ENCODE measurements at places on chromosomes 13 and 19. TPM values are rescaled to one million over a fixed set of nuclear protein-coding genes. Genes with fewer than 3 reads are reported as not detected.

- no peak for DNase-seq
- H3K4me1 ChIP-seq: no peaks in the 10 kb centered on the region
- no peaks in the 10 kb centered on the region for H3K27me3 ChIP-seq
- H3K4me3 ChIP-seq: no peak overlapping the region
These were observed 21.3 kb downstream of the ZNF77 start for GRCh38 chr19:2923510-2923909.

DNA sequence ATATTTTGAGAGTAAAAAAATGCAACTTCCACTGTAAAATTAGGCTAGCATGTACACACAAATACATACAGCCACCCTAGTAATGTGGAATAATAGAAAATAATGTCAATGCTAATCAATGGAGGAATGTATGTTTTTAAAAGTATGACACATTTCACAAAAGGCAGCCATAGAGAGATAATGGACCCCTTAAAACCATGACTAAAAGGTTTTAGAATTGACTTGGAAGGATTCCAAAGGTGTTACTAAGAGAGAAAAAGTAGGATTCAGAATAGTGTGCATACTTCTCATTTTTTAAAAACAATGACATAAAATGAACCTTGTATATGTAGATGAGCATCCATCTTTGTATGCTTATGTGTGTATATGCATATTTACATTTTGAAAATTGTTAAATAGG, 597.9 kb upstream of the PCDH9 start:
- H3K4me1 ChIP-seq: no peaks in the 10 kb centered on the region
- no peak overlapping the region for H3K4me3 ChIP-seq
- H3K27ac ChIP-seq: no peak overlapping the region
- no peaks in the 10 kb centered on the region for H3K36me3 ChIP-seq
- H3K27me3 ChIP-seq: no peaks in the 10 kb centered on the region

GRCh38 chr19:872266-872951, 12.9 kb downstream of the CFD start:
- peaks cover 7% of the 10 kb centered on the region for H3K36me3 ChIP-seq
- DNase-seq: peak; percentile 67
- no peak overlapping the region for H3K4me3 ChIP-seq
- H3K4me1 ChIP-seq: no peaks in the 10 kb centered on the region
- H3K27ac ChIP-seq: peak overlapping the region; percentile 78
- H3K27me3 ChIP-seq: peaks cover 3% of the 10 kb centered on the region

The ZNF90 gene
- polyA plus RNA-seq: 2.1 TPM

The ATP8B3 gene
- 3.1 TPM for polyA plus RNA-seq

GRCh38 chr13:62625214-62625881, 1209.7 kb upstream of the PCDH20 start:
- DNase-seq: no peak
- no peaks in the 10 kb centered on the region for H3K27me3 ChIP-seq
- H3K4me3 ChIP-seq: no peak overlapping the region
- no peaks in the 10 kb centered on the region for H3K4me1 ChIP-seq
- no peaks in the 10 kb centered on the region for H3K36me3 ChIP-seq

DNA sequence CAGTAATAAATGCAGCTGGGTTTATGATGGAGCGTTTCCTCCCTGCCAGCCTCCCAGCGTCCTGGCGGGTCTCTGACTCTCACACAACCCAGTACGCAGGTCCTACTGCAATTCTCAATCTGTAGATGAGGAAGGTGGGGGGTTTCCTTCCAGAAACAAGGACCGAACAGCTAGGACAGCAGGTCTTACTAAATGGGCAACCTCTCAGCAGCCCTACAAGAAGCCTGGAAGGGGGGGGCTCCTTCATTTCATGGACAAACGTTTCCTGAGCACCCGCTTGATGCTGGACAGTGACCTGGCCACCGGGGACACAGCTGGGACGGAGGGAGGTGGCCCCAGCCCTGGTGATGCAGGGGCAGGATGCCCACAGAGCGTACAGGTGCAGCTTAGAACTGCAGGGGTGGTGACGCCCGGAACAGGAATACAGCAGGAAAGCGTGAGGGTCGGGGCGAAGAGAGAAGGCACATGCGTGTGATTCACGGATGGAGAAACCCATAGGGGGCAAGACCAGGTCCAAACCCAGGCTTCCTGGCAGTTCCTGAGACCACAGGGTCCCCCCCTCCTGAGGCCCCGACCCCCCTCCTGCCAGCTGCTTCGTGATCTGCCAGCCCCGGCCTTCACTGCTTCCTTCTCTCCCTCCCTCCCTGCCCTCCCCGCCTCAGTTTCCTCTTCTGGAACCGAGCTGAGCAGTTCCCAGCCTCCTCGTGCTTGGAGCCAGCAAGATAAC, 732 bp upstream of the C2CD4C start:
- peaks cover 5% of the 10 kb centered on the region for H3K27me3 ChIP-seq
- H3K36me3 ChIP-seq: no peaks in the 10 kb centered on the region
- DNase-seq: no peak
- H3K27ac ChIP-seq: no peak overlapping the region
- peak overlapping the region; percentile 84 for H3K4me3 ChIP-seq
- peaks cover 7% of the 10 kb centered on the region for H3K4me1 ChIP-seq

DNA sequence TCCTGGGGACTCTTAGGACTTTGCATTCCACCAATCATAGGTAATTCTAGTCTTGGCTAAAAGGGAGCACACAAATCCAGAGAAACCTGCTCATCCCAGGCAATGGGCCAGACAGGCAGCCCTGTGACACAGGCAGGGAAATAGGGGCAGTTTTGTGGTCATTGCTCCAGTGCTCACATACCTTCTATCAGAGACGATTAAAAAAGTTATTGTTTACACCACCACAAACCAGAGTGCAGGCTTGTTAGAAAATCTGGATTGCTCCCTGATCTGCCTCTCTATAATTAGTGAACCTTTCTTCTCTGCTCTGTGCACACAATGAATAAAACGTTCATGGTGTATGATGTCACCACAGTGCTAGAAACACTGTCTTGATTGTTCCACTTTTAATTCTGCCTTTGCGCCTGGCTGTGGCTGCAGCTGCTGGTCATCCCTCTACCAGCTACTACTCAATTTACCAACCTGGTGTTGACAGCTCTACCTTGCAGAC, 121.6 kb upstream of the SPATA13 start:
- H3K27me3 ChIP-seq: peaks cover 3% of the 10 kb centered on the region
- no peaks in the 10 kb centered on the region for H3K36me3 ChIP-seq
- H3K4me1 ChIP-seq: no peaks in the 10 kb centered on the region
- H3K4me3 ChIP-seq: no peak overlapping the region

DNA sequence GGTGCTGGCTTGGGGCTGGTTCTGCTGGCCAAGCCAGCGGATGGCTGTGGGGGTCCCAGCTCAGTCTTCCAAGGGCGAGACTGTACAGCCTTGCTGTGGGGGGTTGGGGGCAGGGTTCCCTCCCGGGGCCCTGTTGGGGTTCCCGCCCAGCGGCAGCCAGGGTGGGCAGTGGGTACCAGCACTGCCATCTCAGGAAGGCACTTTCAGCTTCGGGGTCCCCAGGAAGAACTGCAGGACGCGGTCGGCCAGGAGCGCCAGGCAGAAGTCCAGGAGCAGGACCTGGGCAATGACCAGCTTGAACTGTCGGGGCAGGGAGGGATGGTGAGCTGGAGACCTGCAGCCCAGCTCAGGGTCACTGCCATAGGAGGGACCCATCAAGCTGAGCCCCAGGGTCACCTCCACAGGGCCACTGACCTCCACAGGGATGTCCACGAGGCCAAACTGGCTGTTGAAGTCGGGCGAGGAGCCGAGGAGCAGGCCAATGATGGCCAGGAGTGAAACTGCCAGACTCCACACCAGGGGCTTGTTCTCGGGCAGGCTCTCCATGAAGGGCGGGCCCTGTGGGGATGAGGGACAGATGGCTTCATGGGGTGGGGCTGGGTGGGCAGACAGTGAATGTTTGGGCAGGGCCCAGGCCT, 1.9 kb upstream of the GMIP start:
- no peak for DNase-seq
- peaks cover 20% of the 10 kb centered on the region for H3K4me1 ChIP-seq
- H3K4me3 ChIP-seq: no peak overlapping the region
- peaks cover 2% of the 10 kb centered on the region for H3K27me3 ChIP-seq
- H3K36me3 ChIP-seq: no peaks in the 10 kb centered on the region

- no peaks in the 10 kb centered on the region for H3K27me3 ChIP-seq
- DNase-seq: no peak
- H3K4me3 ChIP-seq: no peak overlapping the region
- H3K36me3 ChIP-seq: no peaks in the 10 kb centered on the region
These were observed 471.0 kb downstream of the COG6 start for GRCh38 chr13:40126306-40127085.

The LCP1 gene
- 2,262 TPM for polyA plus RNA-seq

- peaks cover 5% of the 10 kb centered on the region for H3K36me3 ChIP-seq
- H3K4me3 ChIP-seq: no peak overlapping the region
- H3K27ac ChIP-seq: no peak overlapping the region
- peaks cover 2% of the 10 kb centered on the region for H3K27me3 ChIP-seq
These were observed 3.0 kb upstream of the INSL3 start for GRCh38 chr19:17824339-17824738.

DNA sequence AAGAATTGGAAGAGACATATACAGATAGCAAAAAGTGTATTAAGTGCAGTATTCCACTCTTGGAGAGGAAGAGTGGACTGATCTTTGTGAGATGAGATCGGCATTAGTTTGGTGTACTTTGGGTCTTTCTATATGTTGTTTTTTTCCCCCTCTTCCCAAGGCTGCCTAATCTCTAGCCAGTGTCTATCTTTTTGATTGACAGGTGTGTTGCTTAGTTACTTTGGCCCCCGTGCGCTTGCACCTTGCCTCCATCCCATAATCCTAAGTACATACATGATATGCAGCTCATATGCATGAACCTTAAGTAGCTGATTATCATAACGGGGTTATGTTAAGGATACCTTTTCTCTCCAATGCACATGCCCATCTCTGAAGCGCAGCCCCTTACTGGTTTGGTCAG, 4.3 kb upstream of the SLC7A10 start:
- no peak for DNase-seq
- no peak overlapping the region for H3K4me3 ChIP-seq
- peaks cover 14% of the 10 kb centered on the region for H3K4me1 ChIP-seq

GRCh38 chr13:111202745-111203144, 87.6 kb downstream of the ARHGEF7 start:
- peak overlapping the region; percentile 21 for H3K4me3 ChIP-seq
- peaks cover 67% of the 10 kb centered on the region for H3K4me1 ChIP-seq
- H3K27ac ChIP-seq: peak overlapping the region; percentile 78
- H3K27me3 ChIP-seq: peaks cover 1% of the 10 kb centered on the region
- no peak for DNase-seq

- peaks cover 55% of the 10 kb centered on the region for H3K4me1 ChIP-seq
- H3K27ac ChIP-seq: peak within 1 kb of the TSS; percentile 95
- H3K4me3 ChIP-seq: peak within 1 kb of the TSS; percentile 96
- peaks cover 13% of the 10 kb centered on the region for H3K27me3 ChIP-seq
These were observed at the start of gene TSC22D1 for GRCh38 chr13:44575741-44576350. TSS of gene TSC22D1 (minus strand) at chr13:44576330. CDS start at chr13:44576074, 256 bp downstream.
